Muscle of back (tissue), 13 donors: ENCODE measurements at places on chromosomes 12 and 14.

GRCh38 chr12:40768125-40768864 is 76.1 kb downstream of the CNTN1 start:
- DNase-seq: no peak

DNA sequence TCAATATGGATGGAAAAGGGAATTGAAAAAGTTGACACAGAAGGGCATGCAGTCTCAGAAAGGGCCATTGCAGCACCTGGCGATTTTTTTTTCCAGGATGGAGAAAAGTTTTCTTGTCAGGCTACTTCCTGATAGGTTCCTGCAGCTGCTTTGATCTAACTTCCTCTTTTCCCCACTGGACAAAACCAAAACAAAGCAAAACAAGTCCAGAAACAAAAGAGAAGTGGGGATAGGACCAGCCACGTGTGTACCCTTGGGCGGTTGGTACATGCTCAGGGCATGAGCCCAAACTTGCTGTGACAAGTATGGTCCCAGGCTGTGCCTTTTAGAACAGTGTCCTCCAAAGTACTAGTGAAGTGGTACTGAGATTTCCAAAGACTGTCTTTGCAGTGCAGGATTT is 89.8 kb downstream of the CHST11 start:
- DNase-seq: peak; percentile 29

GRCh38 chr12:116089080-116089479 is 188.4 kb downstream of the MED13L start:
- DNase-seq: no peak

GRCh38 chr14:38252066-38252710 is 3.7 kb downstream of the CLEC14A start:
- DNase-seq: no peak

DNA sequence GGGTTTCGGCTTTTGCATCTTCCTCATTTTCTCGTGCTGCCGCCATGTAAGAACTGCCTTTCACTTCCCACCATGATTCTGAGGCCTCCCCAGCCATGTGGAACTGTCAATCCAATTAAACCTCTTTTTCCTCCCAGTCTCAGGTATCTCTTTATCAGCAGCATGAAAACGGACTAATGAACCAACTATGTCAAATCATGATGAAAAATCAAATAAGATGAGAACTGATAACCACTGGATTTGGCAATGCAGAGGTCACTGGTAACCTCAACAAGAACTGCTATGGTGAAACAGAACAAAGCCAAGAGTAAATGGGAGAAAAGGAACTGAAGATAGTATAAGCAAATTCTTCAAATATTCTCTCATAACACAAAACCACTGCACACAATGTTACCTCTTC is 6.0 kb downstream of the EML5 start:
- no peak for DNase-seq

- DNase-seq: no peak
Observed at GRCh38 chr12:6866163-6866919, 990 bp upstream of the TPI1 start.

DNA sequence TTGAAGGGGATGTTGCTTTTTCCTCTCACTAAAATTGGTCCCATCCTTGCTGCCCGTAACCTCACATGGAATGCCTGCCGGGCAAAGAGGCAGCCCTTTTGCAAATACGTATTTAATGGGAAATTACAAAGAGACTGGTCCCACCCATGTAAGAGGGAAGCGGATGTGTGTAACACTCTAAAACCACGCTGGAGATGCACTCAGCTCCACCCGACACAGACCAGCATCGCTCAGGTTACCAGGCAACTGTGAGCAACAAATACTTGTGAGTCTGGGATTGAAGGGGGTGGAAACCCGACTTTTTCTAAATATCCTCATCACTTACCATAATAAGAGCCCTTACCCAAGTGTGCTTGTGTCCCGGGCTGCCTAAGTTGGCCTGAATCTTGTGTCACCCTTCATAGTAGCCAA is 47.7 kb downstream of the ELK3 start:
- peak; percentile 67 for DNase-seq

- DNase-seq: no peak
Observed at GRCh38 chr14:105108516-105108864, 43.3 kb upstream of the GPR132 start.

- DNase-seq: no peak
Observed at GRCh38 chr12:17976202-17976601, 113.8 kb downstream of the RERGL start.

GRCh38 chr14:24066496-24067132 is 4.7 kb upstream of the CPNE6 start:
- DNase-seq: no peak

- no peak for DNase-seq
Observed at GRCh38 chr12:15538881-15539280, 216.6 kb downstream of the PTPRO start.

DNA sequence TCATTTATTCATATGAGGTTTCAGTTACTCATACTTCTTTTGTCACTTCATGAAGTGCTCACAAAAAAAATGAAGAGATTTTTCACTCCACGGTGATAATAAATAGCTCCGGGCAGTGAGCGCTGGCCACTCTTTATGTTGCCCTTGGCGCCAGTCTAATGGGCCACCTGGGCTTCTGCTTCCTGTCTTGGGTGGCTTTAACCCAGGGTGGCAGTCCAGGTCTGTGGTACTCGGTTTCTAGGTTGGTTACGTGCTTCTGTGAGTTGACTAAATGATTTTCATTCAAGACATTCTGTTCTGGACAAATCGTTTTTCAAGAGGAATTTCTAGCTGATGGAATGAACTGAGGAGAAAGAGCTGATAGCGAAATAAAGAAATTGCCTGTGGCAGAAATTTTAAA is 34.6 kb upstream of the NID2 start:
- DNase-seq: no peak

DNA sequence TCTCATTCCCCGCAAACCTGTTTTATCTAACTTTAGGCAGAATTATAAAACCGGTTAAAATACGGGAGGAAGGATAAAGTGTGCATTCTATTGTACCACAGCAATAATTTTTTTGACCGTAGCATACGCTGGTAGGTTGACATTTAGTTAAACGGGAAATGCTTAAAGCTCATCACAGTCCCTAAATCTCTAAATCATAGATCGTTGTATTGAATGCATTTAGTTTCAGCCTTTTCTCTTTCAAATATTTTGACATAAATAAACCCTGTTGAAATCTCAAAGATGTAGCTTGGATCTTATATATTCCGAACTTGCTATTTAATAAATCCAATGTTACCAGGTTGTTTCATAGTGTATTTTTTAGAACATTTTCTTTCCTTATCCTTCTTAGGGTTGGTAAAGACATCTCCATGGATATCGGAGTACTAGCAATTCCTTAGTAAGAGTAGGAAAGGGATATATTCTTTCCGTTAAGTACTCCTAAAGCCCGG is 798 bp downstream of the CLEC2B start:
- DNase-seq: no peak

DNA sequence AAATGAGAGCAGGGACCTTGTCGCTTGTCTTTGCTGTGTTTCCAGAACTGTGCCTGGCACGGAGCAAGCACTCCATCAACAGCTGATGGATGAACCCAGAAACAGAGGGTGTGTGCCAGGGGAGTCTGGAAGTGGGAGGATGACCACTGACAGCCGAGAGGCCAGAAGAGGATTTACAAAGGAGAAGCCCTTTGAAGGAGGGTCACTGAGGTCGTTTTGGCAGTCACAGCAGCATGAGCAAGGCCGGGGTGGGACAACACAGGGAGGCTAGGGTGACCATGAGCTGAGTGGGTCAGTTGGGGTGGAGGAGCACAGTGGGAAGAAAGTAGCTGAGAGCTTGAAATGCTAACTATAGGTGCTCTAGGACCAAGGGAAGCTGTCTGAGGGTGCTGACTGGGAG is 199.6 kb downstream of the NTF3 start:
- DNase-seq: no peak

DNA sequence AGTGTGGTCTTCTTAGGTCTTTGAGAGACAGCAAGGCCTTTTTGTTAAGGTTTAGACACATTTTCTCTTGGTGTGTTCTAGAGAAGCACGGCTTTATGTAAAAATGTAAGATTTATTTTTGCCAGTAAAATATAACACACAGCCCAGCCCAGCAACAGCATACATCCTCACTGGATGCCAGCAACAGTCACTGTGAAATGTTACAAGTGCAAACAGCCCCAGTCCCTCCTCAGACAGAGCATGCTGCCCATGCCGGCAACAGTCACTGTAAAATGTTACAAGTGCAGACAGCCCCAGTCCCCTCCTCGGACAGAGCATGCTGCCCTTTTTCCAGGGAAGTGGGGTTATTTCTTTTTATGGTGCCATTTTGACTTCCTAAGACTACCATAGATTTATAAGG is 207.6 kb downstream of the CHST11 start:
- no peak for DNase-seq

DNA sequence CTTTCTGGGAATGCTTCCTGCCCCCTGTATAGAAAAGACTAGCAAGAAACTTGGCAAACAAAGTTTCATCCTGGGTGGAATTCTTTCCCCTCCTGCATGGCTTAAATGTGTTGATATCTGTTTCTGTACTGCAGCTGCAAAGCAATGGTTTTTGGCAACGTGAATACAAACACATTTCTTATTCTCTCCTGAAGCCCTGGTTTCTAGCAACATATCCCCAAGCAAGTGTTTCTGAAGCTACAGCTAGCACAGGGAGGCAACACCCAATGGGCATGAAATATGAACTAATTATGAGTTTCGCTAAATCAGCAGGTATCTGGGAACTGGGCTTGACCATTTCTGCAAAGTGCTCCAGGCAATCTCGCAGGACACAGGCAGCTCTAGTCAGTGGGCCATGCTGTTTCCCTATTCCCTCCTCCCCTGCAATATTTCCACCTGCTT is 392.3 kb upstream of the TMPO start:
- DNase-seq: no peak

DNA sequence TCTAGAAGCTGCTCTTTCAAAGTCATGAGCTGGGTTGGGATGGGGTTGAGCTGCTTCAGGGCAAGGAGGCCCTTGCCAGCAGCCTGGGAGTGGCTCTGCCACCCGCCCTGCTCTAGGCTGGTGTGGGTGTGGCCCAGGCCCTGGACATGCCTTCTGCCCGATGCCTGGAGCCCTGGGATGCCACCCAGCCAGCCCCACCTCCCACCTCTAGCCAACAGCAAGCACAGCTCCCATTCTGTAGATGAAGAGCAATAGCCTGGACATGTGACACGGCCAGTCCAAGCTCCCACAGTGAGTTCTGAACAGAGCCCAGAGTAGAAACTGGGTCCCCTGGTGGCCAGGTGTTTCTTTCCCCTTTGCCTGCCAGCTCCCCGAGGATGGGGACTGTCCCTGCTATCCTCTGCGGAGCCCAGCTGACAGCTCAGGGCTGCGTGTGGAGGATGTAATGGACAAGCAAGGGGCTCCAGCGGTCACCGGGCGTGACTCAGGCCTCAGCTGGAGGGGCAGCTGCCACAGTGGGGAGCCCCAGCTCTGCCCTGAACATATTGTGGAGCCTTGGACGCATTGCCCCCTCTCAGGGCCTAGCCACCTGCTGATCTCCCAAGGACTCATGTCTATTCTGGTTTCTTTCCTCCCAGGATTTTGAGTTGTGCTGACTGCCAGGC is 165.2 kb downstream of the TSPAN9 start:
- no peak for DNase-seq

GRCh38 chr14:22486675-22487074 is 102.3 kb downstream of the DAD1 start:
- no peak for DNase-seq

DNA sequence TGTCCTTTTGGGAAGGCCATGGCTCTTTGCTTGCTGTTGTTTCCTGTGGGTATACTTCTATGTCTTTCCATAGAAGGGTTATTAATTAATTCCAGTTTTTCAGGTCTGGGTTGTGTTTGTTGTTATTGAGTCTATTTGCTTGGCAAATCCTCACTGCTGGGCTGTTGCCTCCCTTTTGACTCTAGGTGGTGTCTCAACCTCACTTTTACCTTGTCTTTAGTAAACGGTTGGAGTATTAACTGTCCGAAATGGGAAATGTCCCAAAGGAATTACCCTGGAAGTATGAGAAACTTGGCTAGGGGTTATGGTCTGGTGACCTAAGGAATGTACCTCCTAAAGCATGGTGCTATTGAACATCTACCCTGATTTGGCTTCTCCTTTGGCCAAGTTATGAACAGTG is 16.7 kb downstream of the PRH1 start:
- DNase-seq: no peak

GRCh38 chr14:75125617-75126016 is 1.2 kb downstream of the NEK9 start:
- DNase-seq: no peak

GRCh38 chr14:59483363-59483762 is 845 bp downstream of the L3HYPDH start:
- peak; percentile 67 for DNase-seq

GRCh38 chr14:36973806-36974442 is 198.5 kb downstream of the SLC25A21 start:
- no peak for DNase-seq

DNA sequence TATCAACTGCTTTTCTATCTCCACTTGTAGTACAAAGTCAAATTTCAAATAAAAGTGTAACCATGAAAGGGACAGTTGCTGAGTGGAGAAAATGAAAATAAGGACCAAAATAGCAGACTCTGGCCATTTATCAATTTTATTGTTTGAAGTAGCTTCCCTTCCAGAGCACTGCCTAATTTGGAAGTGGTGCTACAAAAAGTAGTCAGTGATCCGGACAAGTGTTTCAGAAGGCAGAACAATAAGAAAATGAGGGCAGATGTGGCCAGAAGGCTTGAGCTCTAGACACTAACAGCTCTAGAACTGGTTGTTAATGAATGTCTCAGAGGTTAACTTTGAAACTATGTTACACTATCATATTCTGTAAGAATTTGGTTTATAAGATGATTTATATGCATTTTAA is 48.9 kb downstream of the ABCC9 start:
- DNase-seq: no peak

- DNase-seq: no peak
Observed at GRCh38 chr12:104738331-104738730, 219.8 kb downstream of the SLC41A2 start.

GRCh38 chr14:75578102-75578785 is at the start of gene FLVCR2:
FLVCR2 (plus strand) TSS chr14:75578620; CDS start chr14:75578973, 353 bp downstream.
- DNase-seq: peak; percentile 87

- DNase-seq: no peak
Observed at GRCh38 chr12:117803001-117803400, 165.8 kb downstream of the KSR2 start.

DNA sequence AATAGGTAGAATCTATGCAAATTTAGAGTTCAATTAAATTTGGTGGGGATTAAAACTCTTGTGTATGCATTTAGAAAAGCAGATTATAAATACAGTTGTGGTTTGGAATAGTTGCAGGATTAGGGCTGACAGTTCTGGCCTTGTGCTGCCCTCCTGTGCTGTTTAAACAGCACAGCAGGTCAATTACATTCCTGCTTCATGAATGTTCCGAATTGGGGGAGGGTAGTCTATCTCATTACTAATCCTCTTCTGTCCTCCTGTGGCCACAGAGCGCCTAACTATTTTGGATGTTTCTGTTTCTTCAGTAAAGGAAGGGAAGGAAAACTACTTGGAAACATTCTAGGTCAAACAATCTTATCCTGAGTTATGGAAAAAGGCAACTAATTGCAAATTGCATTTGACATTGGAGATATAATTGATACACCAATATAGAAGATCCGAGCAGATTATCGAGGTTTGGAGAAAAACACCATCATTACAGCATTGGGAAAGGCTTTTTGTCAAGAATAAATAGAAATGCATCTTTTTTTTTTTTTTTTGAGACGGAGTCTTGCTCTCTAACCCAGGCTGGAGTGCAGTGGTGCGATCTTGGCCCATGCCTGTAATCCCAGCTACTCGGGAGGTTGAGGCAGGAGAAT is 8.7 kb upstream of the GPR19 start:
- peak; percentile 88 for DNase-seq
